ENCODE measurements at places on chromosomes 6 and 20. TPM values are rescaled to one million over a fixed set of nuclear protein-coding genes. Genes with fewer than 3 reads are reported as not detected.

GRCh38 chr6:137767911-137768690 is 99.0 kb upstream of the TNFAIP3 start:
- no peak for DNase-seq

DNA sequence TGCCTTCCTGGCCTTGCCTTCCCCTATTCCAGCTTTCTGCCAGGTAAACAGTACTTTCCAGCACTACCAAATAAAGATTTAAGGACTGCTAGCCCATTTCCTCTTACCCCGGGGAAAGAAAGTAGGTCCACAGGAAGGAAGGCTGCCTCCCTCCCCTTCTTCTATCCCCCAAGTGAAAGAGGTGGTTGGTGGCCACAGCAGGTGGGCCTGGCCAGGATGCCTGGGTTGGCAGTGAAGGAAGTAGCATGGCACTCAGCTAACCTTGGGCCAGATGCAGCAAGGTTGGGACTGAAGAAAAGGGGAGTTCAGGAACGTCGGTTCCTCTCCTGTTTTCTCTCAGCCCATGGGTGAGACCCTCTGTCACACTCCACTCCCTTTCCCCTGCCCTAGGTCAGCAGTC is 8.9 kb downstream of the NFKBIL1 start:
- DNase-seq = peak; percentile 7

The EFCAB8 gene
- total RNA-seq = not detected

The RAD21L1 gene
- total RNA-seq = not detected

The CAPN11 gene
- total RNA-seq = not detected

The FAM209B gene
- total RNA-seq = 0.37 TPM

- DNase-seq = no peak
Observed at GRCh38 chr20:62893700-62894099, 32.1 kb upstream of the TCFL5 start.

DNA sequence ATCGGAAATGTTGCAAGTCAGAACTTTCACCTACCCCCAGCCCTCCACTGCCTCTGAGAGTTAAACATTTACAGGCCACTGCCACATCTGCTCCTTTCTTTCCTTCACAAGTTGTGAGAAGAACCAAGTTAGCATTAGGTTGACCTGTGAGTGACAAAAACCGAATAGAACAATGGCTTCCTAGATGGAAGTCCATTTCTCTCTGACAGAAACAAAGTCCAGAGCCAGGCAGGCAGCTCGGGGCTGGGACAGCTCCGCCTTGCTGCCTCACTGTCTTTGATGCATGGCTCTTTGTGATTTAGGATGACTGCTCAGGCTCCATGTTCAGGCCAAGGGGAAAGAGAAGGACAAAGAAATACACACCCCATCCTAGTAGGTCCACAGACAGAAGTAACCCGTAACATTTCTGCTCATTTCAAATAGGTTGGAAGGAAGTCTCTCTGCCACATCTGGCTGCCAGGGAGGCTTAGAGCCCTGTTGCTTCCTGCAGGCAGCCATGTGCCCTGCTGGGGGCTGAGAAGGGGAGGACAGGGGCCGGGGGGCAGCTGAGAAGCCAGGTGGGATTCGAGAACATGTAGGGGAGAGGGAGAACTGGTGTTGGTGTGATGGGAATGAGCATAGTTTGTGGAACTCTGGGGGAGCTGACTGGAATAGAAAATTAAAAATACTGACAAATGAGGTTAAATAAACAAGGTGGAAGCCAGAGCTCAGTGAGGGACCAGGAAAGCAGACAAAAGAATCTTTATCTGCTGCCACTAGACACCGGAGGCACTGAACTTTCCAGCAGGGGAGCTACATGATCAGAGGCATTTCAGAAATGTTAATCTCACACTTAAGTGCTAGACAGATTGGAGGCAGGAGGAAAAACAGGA is 19.5 kb upstream of the IER3 start:
- no peak for DNase-seq

- no peak for DNase-seq
Observed at GRCh38 chr6:15338476-15338875, 92.6 kb downstream of the JARID2 start.

DNA sequence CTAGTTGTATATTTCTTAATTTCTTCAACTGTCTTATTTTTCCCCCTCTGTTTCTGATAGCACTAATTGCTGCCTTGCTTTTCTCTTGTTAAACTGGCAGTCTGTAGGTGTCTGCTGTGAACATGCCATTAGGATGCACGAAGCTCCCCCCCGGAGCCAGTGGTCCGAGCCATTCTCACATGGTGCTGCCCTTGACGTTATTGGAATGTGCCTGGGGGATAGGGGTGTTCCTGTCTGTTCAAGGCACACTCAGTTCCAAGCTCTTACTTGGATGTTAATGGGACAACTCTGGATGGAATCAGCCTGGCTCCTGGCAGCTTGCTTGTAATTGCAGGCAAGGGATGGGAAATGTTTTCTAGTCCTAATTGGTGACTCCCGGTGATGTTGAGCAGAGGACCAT is 68.4 kb downstream of the RREB1 start:
- DNase-seq = peak; percentile 29

DNA sequence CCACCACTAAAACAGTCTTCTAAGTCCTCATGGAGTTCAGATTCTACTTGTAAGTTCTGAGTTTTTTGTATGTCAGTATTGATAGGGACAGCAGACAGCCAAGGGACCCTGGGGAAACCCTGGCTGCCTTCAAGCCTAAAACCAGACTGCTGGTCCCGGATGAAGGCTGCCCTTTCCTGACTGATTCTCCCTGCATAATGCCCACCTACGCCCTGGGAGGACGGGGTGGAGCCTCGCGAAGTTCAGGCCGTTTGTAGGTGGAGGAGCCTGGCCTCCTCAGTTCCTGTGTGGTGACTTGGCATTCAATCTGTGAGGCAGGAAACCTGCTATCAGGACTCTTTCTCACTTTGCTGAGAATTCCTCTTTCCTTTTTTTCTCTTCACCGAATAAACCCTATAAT is 120.3 kb upstream of the LGSN start:
- no peak for DNase-seq

DNA sequence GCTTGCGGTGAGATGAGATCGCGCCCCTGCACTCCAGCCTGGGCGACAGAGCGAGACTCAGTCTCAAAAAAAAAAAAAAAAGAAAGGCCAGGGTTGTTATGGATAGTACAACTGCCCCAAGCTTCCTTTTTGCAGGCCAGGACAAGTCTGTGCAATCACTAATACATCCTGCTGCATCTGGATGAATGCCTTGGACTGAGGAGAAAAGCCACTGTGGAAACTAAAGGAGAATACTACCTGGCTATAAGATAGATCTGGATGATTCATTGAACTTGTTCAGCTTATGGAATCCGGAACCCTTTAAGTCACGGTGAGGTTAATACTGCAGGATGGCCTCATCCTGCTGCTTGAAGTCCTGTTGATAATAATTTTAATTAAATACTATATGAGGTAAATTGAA is 278.2 kb downstream of the TFAP2A start:
- no peak for DNase-seq

- no peak for DNase-seq
Observed at GRCh38 chr20:61436283-61436666, 184.2 kb downstream of the CDH4 start.

- no peak for DNase-seq
Observed at GRCh38 chr6:42572523-42572922, 8.7 kb downstream of the UBR2 start.

DNA sequence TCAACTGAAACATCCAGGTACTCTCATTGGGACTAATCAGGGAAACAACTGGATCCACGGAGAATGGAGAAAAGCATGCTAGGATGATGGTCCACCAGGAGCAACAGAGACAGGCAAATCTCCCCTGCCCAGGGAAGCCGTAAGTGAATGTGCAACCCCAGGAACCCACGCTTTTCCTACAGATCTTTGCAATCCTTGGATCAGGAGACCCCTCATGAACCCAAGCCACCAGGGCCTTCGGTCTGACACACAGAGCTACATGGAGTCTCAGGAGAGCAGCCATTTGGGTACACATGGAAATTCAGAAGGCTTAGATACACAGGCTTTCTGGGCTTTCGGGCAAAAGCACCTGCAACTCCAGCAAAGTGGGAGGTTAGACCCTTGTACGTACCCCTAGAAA is 122.1 kb upstream of the PTCHD4 start:
- no peak for DNase-seq

- DNase-seq = no peak
Observed at GRCh38 chr6:119312875-119313338, 36.7 kb downstream of the MAN1A1 start.

GRCh38 chr6:81750681-81751387 is 1.6 kb downstream of the TENT5A start:
- DNase-seq = no peak

GRCh38 chr6:84050408-84050807 is 16.8 kb downstream of the MRAP2 start:
- DNase-seq = no peak

The CABLES2 gene
- total RNA-seq = 4.4 TPM

- no peak for DNase-seq
Observed at GRCh38 chr6:70547313-70547712, 19.4 kb upstream of the SDHAF4 start.

GRCh38 chr6:87068795-87069194 is 26.1 kb downstream of the CGA start:
- no peak for DNase-seq

DNA sequence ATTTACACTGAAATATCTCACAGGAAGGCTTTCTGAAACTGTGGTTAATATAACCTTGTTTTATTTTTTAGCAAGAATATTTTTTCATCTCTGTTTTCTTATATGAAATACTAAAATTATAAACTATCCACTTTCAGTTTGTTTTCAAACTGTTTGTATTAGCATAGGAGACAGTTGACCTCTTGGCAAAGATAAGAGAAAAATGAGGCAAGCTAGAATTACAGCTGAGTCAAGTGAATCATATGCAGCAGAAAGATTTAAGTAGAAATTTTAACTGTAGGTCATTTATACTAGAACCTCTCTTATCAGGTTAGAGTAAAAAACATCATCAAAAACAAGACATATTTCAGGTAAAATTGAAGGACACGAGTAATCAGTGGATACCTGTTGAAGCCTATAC is 792.6 kb downstream of the PHF3 start:
- no peak for DNase-seq

GRCh38 chr6:134345789-134346188 is 27.9 kb upstream of the SGK1 start:
- no peak for DNase-seq

DNA sequence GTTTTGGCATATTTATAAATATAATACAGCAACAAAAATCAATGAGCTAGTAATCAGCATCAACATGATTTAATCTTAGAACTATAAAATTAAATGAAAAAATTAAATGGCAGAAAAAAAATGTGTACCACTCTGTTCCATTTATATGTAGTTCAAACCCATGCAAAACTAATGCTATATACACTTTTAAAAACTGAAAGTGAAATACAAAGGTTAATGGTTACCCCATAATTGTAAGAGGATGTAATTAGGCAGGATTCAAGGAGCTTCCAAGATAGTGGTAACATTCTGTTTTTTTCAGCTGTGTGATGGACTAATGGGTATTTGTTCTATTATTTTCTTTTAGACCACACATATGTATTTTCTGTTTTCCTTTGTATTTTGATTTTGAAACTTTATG is 492.1 kb downstream of the UTRN start:
- no peak for DNase-seq

DNA sequence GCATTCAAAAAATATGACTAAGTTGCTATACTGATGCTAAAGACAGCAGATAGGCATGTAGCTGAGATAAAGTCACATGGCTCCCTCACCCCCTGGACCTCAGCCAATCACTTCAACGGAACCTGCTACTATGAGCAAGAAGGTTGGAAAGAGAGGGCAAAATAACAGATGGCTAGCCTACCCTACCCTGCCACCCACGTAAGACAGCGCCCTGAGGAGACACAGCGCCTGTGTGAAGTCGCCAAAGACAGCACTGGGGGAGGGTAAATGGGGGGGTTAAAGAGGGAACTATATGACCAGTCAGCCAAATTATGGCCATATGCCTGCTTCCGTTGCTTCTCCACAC is 163.2 kb downstream of the RALGAPA2 start:
- no peak for DNase-seq

DNA sequence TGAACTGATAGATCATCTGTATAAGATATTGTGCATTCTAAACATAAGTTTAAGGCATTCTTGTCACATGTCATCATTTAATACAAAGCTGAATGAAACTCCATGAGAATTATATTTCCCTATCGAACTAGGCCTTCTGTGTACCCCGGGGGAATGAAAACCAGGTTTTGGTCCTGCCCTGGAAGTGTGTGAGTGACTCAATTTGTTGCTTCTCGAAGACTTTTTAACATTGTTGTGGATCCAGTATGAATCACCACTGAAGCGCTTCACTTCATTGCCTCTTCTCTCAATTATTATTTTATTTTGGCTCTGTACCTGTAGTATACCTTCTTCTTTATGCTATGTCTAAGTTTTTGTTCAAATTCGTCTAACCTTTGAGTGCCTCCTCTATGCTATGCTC is 150.8 kb downstream of the GRIK2 start:
- no peak for DNase-seq

GRCh38 chr6:41367700-41368099 is 32.3 kb downstream of the NCR2 start:
- DNase-seq = peak; percentile 28

The ANKS1A gene
- total RNA-seq = 33.6 TPM

DNA sequence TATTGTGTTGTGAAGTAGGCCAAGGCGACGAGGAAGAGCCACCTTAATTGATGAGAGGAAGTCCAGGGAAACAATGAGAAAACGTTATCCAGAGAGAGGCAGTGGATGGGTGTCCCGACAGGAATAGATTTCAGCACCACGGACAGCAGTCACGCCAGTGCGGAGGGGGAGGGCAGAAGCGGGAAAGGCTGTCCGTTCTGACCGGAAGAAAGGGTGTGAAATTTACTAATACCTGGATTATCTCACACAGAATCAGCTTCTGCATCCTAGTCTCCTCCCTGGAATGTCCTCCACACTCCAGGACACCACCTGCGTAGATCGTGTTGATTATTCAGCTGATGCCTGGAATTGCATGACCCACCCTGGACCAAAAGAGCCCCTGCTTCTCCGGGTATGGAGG is 7.4 kb upstream of the BPIFA3 start:
- peak; percentile 18 for DNase-seq
